ENCODE measurements at places on chromosomes 2 and 18.
A peak's percentile ranks its signal among the peaks of the same experiment; 100 is the strongest.

DNA sequence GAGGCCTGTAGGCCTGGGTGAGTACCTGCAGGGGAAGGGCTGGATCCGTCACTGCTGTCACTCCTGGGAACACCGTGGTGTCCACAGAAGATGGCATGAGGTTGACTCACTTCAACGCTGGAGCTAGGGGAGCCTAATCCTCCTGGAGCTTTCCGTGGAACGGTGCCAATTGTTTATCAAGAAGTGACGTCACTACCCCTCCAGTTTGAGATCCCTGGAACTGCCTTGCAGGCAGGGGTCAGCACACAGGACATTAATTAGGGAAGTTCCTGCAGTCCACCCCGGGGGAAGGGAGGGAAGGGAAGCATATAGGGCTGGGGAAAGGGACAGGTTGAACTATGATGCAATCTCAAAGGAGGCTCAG, 408.6 kb downstream of the GALR1 start:
- DNase-seq: no peak

GRCh38 chr2:240655931-240656886, 26.5 kb downstream of the AQP12B start:
- DNase-seq: peak; percentile 72

DNA sequence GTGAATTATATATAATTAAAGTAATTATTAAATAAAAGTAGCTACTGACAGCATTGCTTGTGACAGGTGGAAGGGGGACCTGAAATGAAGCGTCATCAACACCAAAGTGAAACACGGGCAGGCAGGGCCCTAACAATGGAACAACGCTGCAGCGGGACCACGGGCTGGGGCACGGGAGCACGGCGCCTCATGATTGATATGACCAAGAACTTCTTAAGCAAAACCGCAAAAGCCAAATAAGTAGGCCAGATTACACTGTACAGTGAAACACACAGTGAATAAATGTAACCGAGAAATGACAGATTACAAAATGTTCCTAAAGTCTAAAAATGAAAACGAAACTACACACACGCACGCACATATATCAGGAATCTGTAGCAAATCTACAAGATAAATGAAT, 81.4 kb downstream of the SNTG2 start:
- DNase-seq: no peak

DNA sequence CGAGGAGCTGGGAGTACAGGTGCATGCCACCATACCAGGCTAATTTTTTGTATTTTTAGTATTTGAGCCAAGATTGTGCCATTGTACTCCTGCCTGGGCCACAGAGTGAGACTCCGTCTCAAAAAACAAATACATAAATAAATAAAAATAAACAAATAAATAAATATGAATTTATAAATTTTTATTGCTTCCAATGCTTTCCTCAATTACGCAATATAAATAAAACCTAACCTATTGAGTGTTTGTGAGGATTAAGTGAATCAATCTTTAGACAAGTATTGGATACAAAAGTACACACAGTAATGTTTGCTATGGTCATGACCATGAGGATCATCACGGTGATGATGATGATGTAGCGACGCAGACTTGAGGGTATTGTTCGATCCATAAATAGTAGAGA, 257.4 kb downstream of the ASXL3 start:
- no peak for DNase-seq

DNA sequence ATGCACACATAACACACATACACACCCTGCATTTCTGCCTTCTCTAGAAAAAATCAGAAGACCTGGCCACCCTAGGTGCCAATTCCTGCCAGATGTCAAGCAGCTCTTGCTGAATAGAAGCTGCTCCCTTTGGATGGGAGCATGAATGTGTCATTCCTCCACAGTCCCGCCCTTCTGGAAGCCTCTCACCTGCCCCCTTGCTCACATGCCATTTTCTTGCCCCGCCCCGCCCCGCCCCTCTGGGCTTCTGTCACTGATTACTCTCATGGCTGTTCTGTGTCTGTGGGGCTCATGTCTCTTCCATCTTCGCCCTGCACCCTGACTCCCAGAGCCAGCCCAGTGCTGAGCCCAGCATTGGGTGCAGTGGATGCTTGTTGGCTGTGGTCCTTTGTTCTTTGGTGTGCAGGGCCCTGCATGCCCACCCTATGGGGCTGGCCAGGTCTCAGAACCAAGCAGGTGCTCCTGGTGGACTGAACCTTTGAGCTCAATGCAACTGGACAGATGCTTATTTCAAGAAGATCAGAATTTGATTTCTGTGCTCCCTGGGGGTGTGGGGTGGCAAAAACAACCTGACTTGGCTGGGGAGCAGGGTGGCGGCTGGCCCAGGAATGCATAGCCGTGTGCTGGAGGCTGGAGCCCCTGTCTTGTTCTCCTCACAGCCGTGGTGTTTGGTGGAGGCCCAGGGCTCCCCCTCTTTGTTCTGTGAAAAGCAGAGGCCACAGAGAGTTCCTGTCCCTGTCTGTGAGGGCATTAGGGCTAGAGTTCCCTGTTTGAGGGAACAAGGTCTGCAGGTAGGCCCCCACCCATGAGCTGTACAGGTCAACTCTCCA, 140.6 kb upstream of the GLI2 start:
- no peak for DNase-seq

DNA sequence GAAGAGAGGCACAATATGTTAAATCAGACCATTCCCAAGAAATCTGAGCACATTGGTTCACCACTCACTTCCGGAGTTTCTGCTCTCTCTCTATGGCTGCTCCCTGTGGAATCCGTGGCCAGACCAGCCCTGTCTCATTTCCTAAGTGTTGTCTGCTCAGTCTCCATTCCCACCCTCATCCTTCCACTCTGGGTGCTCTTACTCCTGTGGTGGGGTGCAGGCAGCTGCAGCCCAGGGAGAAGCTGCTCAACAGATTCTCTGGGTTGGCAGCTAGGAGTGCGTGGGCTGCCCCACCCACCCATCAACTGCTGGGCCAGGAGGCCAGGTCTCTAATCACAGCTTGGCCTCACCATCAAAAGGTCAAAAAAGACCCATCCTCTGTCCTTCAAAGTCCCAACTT, 98.3 kb downstream of the ARL4C start:
- no peak for DNase-seq

DNA sequence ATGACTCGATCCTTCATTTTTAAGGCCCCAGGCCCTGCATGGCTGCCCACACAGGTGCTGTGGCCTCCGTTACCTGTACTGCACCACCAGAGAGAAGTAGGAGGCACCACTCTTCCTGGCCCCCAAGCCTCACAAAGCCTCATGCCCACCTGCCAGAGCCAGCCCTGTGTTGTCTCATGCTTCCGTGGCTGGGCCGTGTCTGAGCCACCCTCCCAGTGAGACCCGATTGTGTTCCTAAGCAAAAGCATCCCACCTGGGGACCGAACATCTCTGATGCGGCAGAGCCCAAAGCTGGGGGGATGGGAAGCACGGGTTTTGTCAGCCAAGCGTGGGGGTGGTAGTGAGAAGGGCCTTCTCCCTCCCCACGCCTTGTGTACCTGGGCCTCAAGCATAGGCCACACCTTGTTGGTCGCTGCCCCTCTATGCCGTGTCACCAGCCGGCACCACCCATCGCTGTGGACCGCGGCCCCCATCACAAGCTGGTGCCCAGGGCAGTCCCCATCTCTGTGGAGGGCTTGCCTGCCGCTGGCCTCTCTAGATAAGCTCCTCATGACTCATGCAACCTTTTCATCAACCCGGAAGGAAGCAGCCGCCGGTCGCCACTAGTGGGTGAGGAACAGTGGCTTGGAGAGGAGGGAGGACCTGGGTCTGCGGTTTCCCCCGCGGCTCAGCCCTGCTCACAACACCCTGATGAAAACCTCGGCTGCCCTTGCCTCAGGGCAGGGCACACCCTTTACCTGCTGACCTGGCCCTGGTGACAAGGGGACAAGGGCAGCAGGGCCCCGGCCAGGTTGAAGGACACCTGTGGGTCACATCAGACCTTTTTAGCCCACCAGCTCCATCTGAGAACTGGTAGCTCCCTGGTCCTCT, 2.7 kb upstream of the RNPEPL1 start:
- peak; percentile 93 for DNase-seq

DNA sequence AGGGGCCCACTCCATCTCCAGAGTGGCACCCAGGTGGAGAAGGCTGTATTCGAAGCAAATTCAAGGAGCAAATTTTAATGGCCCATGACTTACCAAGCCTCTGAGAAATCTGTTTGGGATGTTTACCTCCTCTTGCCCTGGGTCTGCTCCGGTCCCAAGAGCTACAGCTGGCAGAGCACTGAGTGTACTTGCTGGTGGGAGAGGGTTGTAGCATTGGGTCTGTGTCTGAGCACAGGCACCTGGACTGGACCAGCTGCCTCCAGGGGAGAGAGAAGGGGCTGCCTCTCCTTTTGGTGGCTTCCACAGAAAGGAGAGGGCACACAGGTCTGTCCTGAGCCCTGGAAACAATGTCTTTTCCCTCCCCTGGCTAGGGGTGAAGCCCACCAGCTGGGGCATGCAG, 9.8 kb downstream of the EN1 start:
- DNase-seq: no peak

DNA sequence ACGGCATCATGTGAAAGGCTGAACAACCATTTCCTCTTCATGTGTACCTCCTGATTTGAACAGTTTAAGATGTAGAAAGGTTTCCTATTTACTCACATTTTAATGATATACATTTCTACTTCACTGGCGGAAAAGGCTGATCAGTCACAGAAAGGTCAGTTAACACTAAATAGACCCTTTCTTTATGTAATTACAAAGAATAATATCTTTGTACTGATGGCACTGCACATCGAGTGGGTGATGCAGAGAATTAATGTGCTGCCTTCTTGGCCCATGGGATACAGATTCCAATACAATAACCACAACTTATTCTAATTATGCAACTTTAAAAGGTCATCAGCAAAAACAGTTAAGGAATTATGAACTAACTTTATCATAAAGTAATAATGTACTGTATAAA, 328.5 kb upstream of the KLHL14 start:
- DNase-seq: no peak

DNA sequence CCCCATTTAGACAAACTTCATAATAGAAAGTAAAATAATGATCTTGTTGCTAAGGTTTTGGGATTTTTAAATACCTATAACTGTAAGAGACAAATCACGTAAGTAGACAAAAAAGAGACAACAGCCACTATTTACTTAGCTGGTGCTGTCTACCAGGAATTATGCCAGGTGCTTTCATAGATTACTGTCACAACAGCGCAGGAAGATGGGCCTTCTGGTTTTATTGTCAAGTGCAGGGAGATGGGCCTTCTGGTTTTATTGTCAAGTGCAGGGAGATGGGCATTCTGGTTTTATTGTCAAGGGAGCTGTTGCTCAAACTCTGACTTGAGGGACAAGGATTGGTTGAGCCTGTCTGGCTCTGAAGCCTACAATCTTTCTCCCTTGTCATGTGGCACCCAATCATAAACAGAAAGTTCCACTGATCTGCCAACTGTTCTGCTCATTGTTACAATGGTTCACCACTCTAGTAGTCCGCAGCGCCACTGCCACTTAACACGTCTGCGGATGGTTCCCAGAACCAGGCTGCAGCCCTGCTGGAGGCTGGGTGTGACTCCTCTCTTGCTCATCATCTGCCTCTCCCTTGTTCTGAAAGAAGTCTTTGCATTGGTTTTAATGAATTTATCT, 95.0 kb downstream of the RNF144A start:
- DNase-seq: no peak

GRCh38 chr2:178827739-178828485, 20.7 kb upstream of the TTN start:
- no peak for DNase-seq

- peak; percentile 62 for DNase-seq
Measured at GRCh38 chr2:68925295-68925896, 27.3 kb downstream of the GKN2 start.

- DNase-seq: no peak
Measured at GRCh38 chr2:60422826-60423483, 130.5 kb downstream of the BCL11A start.

GRCh38 chr2:59737299-59737698, 816.2 kb downstream of the BCL11A start:
- DNase-seq: no peak

DNA sequence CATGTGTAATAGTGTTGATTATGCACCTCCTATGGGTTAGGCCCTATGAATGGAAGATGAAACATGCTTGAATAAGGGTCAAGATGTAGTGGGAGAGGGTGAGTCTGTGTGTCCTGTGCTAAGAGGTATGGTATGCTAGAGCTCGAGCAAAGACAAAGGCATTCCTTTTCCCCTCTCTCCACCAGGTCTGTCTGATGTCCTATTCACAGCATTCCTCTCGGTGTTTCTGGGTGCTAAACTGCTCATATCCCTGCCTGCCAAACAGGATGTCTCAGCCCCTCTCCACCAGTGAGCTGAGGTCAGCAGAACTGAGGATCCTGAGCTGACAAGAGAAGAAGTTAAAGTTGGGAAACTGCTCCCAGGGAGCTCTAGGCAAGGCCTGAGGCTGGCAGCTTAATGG, 344.9 kb downstream of the TSN start:
- DNase-seq: no peak

DNA sequence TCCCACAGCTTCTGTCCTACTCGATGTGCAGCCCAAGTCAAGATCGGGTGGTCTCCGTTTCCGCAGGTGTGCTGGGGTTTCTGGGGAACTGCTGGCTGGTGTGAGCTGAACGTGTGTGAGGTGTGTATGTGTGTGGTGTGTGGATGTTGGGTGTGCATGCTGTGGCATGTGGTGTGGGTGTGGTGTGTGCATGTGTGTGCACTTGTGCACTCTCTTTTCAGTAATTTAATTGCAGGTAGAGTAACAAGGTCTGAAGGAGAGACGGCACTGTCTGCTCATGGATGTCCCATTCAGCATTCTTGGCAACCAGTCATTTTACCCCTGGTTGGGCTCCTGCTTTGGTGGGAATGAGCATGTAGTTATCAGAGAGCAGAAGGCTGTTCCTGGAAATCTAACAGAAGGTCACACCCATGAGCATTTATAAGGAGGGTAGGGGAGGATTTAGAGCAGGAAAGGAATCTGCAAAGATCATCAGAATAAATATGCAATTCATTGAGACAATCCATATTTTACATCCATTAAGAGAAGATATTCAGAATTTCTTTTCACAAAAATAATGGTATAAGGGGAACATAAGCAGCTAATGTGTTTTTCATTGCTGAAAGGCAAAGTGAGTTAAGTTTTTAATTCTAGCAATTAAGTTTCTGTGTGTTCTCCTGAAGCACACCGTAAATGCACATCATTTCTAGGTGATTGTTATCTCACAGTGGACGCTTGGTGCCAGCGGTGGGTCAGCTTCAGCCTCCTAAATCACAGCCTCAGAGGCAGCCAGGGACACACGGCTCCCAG, 60.7 kb downstream of the ADI1 start:
- DNase-seq: no peak

- no peak for DNase-seq
Measured at GRCh38 chr2:174716785-174717184, 47.5 kb downstream of the CHRNA1 start.

- peak; percentile 53 for DNase-seq
Measured at GRCh38 chr18:44502790-44503189, 177.9 kb upstream of the SETBP1 start.

GRCh38 chr2:44562737-44563136, 201.0 kb downstream of the CAMKMT start:
- no peak for DNase-seq

GRCh38 chr2:75090770-75091515, 108.4 kb downstream of the TACR1 start:
- DNase-seq: no peak
